Cardiac atrium fibroblast (primary cell): ENCODE measurements at places on chromosomes 11 and 22. TPM values are rescaled to one million over a fixed set of nuclear protein-coding genes. Genes with fewer than 3 reads are reported as not detected.

The OR6M1 gene
- 0.32 TPM in 1 of 2 replicates, not detected in the other for total RNA-seq

The KCNA4 gene
- total RNA-seq = 1.1 TPM in 1 of 2 replicates, not detected in the other

The PHOX2A gene
- total RNA-seq = not detected in 2 replicates

The MMP13 gene
- not detected in 2 replicates for total RNA-seq

The OPCML gene
- under 0.01 TPM in 1 of 2 replicates, not detected in the other for total RNA-seq

The XKR3 gene
- not detected in 2 replicates for total RNA-seq

The DEUP1 gene
- not detected in 2 replicates for total RNA-seq

The SCGB2A2 gene
- total RNA-seq = not detected in 2 replicates

The CHRM1 gene
- not detected in 2 replicates for total RNA-seq

The PANX3 gene
- not detected in 2 replicates for total RNA-seq

The RBMXL2 gene
- total RNA-seq = not detected in 2 replicates

The OR4X1 gene
- not detected in 2 replicates for total RNA-seq

The TREH gene
- total RNA-seq = not detected in 2 replicates

The ADORA2A gene
- 5.1 and 6.8 TPM in 2 replicates for total RNA-seq

The P2RY6 gene
- 1.1 TPM in 1 of 2 replicates, not detected in the other for total RNA-seq

The NEFH gene
- total RNA-seq = 0.81 and 2.3 TPM in 2 replicates

The OR10D3 gene
- total RNA-seq = not detected in 2 replicates

The SPDYC gene
- total RNA-seq = not detected in 2 replicates

The CATSPER1 gene
- total RNA-seq = not detected in 2 replicates

The OR5A1 gene
- not detected in 2 replicates for total RNA-seq

The CARD16 gene
- 29.1 and 44.1 TPM in 2 replicates for total RNA-seq

The SLC22A25 gene
- total RNA-seq = not detected in 2 replicates

The VPREB1 gene
- total RNA-seq = not detected in 2 replicates

The KRTAP5-1 gene
- not detected in 2 replicates for total RNA-seq

The P2RX6 gene
- 3.1 and 3.6 TPM in 2 replicates for total RNA-seq

The ZNF70 gene
- total RNA-seq = 4.9 and 5.0 TPM in 2 replicates

The TMEM191B gene
- 0.97 TPM in 1 of 2 replicates, not detected in the other for total RNA-seq

The SLN gene
- not detected in 2 replicates for total RNA-seq

The PLEKHA7 gene
- total RNA-seq = 0.16 TPM in 1 of 2 replicates, not detected in the other

The ASRGL1 gene
- 0.16 TPM in 1 of 2 replicates, not detected in the other for total RNA-seq

The MRGPRX4 gene
- not detected in 2 replicates for total RNA-seq

The RASD2 gene
- not detected in 2 replicates for total RNA-seq

The DKK3 gene
- total RNA-seq = 61.9 and 77.9 TPM in 2 replicates

The MRGPRE gene
- total RNA-seq = not detected in 2 replicates

The GRIK4 gene
- not detected in 2 replicates for total RNA-seq

The DDX25 gene
- not detected in 2 replicates for total RNA-seq

The PSMA1 gene
- 99.6 and 101 TPM in 2 replicates for total RNA-seq

The ACAD8 gene
- total RNA-seq = 13.3 and 17.5 TPM in 2 replicates

The OR2AG1 gene
- total RNA-seq = not detected in 2 replicates

The OR5T3 gene
- not detected in 2 replicates for total RNA-seq

The RAD9A gene
- 4.2 and 4.7 TPM in 2 replicates for total RNA-seq

The ELF5 gene
- not detected in 2 replicates for total RNA-seq

The BAIAP2L2 gene
- 2.4 and 9.7 TPM in 2 replicates for total RNA-seq

The MS4A3 gene
- not detected in 2 replicates for total RNA-seq
